ENCODE measurements at places on chromosomes 3 and 15. TPM values are rescaled to one million over a fixed set of nuclear protein-coding genes. Genes with fewer than 3 reads are reported as not detected.
A peak's percentile ranks its signal among the peaks of the same experiment; 100 is the strongest.

GRCh38 chr15:52481915-52482314, 46.8 kb downstream of the MYO5A start:
- peak; percentile 74 for DNase-seq

DNA sequence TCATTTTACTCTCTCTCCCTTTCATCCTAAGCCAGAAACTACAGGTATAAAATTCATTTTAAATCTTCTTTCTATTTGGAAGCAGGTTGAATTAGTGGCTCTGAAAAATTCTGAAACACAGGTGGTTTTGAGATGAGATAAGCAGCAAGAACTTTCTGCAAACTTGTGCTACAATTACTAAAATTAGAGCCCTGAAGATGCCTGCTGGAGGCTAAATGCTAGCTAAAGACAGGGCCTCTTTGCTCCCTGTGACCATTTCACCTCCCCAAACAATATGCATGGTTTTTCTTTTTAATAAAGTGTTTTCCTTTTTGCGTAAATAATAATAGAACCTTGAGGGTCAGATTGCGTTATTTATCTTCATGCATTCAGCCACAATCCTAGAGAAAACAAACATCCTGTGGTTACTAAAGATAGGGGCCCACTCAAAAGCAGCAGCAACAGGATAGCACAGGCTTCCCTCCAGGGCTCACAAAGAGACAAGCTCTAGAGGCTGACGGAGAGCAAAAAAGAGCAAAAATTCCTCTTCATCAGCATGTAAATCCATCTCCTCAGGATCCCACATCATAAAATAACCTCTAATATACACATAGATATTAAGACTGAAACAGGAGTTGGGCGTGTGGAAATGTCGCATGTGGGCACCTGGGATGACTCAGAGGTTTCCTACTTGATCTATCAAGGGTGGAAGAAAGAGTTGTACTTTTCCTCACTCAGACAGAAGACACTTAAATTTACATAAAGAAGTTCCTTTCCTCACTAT, 26.5 kb upstream of the CP start:
- DNase-seq, result peak; percentile 28

DNA sequence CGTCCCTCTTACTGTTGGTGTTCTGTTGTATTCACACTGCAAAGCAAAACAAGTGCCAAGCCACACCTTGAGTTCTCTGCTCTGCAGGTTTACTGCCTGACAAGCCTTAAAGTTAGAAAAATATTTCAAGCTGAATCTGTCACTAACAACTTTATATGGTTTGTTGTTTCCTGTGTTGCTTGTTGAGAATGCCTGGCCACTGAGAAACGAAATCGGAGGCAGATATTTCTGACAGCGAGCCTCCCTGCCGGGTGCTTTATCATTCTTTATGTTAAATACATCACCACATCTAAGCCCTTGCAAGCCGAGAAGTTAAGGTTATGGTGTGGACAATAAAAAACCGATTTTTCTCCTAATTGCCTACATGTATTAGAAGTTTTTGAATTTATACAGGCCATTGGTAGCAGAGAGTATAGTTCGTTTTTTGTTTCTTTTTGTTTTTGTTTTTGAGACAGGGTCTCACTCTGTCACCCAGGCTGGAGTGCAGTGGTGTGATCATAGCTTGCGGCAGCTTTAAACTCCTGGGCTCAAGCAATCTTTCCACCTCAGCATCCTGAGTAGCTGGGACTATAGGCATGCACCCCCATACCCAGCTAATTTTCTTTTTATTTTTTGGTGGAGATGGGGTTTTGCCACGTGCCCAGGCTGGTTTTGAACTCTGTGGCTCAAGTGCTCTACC, 188.4 kb upstream of the ICE2 start:
- no peak for DNase-seq

Gene SLC28A1
- 0.41 TPM for polyA plus RNA-seq

- DNase-seq, result no peak
Measured at GRCh38 chr3:86578071-86578470, 412.9 kb downstream of the VGLL3 start.
